ENCODE measurements at places on chromosomes 2 and 18. TPM values are rescaled to one million over a fixed set of nuclear protein-coding genes. Genes with fewer than 3 reads are reported as not detected.

IL36B gene
- not detected for total RNA-seq

DNA sequence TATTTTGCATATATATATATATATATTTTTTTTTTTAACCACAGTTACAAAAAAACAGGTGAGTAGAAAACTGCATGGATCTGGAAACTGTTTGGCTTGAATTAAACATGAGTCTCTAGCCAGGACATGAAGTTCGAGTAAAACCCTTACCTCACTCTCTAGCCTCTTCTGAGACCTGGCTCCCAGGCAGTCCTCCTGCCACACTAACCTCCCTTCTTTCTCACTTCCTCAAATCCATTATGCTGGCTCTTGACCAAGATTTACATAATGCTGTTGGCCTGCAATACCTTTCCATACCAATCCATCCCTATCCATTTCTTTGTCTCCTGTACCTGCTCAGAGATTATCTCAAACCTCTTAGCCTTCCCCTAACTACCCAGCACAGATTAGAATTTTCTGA lies 34.0 kb downstream of the PIGN start:
- DNase-seq = no peak

RTP5 gene
- not detected for total RNA-seq

DNA sequence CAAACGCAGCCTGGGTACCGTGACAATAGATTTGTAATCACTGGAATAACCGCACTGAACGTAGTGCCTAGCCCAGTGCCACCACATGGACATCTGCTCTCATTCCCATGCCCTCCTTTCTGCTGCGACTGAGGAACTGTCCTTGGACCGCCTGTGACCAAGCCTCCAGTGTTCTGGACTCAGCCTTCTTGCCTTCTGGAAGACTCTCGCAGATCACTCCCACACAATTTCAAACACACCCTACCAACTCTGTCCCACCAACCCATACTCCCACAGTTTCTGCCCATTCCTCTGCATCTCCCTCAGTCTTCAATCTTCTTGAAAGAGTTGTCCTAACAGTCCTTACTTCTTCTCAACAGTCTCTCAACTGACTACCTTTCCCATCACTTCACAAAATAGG lies 2.1 kb downstream of the RNF149 start:
- DNase-seq = no peak

DNA sequence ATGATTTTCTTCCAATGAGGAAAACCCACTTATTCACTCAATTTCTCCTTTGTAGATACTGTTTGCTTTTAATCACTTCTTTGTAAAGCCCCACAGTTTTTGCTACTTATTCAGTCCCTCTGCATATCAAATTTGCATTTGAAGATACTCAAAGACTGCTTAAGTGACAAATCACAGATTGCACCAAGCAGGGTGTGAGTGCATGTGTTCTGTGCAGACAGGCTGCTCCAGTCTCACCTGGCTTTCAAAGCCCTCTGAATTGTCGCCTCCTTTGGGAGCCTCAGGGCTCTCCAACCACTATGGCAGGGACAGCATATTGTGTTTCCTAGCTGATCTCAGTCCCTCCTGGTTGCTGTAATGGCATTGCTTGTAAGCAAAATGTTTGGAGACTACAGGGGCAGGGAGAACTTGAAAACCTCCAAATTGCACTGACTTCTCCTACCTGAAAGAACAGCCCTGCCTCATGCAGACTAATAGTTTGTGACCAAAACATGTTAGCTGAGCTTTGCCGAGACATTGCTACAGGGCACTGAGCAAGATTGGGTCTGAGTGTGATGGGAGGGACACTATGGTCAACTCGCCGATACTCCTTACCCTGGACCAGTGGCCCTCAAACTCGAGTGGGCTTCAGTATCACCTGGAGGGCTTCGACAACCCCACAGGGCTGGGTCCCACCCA lies 96.8 kb downstream of the POLE4 start:
- no peak for DNase-seq

CMPK2 gene
- 0.28 TPM for total RNA-seq

DNA sequence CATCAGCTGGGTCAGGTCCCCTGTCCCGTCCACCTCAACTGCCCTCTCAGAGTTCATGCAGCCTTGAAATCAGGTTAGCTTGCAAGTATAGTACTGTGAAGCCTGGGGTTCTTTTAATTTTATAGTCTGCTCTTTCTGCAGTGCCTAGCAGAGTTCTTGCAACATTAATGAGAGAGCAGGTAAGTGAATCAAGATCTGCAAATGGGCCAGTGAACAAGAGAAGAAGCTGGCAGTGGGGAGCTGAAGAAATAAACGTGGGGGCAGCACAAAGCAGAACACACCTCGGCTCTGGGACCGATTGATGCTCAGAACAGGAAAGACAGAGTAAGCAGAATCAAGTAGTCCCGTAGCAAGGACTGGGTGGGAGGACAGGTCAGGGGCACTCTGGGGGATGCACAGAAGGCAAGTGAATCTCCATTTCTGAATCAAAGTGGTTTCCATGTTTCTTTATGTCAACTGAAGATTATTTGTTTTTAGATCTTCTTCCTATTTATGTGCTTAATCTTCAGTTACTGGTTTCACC lies 675.5 kb downstream of the RNF144A start:
- no peak for DNase-seq

- no peak for DNase-seq
Measured at GRCh38 chr2:46407852-46408455, 71.4 kb upstream of the TMEM247 start.

DNA sequence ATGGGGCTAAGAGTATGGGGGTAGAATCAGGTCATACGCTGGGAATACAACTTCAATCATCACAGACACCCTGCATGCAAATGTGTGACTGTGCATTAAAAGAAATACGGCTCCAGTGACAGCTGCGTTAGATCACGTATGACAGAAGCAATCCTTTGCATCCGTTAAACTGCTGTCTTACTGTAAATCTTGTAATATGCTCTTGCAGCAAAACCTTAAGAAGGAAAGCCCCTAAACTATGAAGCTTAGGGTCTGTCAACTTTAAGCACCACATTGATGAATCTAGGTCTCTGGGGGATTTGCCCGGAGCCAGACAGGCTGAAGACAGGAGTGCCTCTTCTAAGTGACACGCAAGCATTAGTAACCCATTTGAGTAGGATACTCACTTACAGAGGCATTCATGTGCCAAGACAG lies 84.7 kb upstream of the EML6 start:
- peak; percentile 29 for DNase-seq

B3GNT7 gene
- total RNA-seq = under 0.01 TPM

DNA sequence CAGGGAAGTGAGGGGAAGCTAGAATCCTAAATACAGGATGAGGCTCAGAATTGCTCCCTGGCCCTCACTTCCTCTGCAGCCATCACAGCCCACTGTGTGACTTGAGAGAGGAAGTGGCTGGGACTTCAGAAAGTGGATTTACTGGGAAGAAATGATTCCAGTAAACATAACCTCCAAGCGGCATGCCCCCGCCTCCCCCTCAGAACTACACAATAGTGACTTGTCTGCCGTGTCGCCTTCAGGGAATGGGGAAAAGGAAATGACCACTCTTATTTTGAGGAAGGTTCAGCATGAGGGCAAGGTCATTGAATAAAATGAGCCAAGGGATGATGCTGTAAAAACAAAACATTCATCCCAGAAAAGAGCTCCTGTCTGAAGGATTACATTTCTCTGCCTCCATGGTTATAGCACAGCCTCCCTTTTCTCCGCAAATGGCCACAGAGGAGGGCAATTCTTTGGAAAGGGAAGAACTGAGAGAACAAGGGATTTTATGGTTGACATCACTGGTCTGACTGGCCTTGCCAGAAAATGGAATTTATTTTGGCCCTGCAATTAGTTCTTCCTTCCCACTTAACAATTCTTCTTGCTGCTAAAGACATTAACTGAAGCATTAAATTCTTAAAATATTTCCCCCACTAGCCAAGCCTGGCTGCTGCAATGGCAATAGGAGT lies 78.9 kb upstream of the DAPL1 start:
- DNase-seq = no peak

- DNase-seq = no peak
Measured at GRCh38 chr18:78770823-78771139, 208.8 kb upstream of the SALL3 start.

HJURP gene
- total RNA-seq = 22.6 TPM

DNA sequence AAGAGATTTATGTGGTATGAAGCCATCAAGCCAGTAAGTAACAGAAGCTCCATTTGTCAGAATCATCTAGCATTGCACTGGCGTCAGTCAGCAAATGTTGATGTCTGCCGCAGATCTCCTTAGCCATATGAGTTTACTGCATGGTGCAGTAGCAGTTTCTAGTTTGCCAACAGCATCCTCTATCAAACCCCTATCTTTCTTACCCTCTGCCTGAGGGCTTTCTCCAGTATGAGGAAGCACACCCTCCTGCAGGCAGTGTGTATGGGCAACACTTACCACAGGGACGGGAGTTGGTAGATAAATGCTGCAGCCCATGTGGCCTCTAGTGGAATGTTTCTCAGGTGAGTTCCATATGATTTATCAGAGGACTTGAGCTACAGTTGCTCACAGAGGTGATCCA lies 63.7 kb downstream of the EFEMP1 start:
- no peak for DNase-seq

E2F6 gene
- total RNA-seq = 10.9 TPM

DNA sequence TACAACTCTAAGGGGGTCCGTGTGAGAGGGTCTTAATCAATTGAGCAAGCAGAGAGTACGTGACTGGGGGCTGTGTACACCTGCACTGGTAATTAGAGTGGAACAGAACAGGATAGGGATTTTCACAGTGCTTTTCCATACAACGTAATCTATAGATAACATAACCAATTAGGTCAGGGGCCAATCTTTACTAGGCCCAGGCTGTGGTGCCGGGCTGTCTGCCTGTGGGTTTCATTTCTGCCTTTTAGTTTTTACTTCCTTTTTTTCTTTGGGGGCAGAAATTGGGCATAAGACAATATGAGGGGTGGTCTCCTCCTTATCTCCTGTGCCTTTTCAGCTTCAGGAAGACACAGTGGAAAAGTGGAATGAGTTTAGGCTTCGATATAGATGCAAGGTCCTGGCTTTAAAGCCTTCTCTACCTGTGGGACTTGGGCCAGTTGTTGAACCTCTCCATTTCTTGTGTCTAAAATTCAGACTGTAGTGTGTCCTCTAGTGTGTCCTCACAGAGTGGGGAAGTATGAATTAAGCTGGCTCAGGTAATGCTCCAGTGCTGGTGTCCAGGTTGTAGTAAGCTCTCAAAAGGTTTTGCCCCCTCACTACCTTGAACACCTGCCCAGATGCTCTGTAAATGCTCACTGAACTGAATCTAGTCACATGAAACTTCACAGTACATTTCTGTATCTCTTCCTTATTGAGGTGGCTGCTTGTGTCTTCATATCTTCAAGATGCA lies 422.8 kb downstream of the SETBP1 start:
- no peak for DNase-seq

TGFA gene
- not detected for total RNA-seq

EPB41L5 gene
- total RNA-seq = 11.4 TPM

GRCh38 chr2:115364093-115364492 lies 921.7 kb downstream of the DPP10 start:
- no peak for DNase-seq

ATIC gene
- 29.4 TPM for total RNA-seq

CROCC2 gene
- total RNA-seq = not detected

DNA sequence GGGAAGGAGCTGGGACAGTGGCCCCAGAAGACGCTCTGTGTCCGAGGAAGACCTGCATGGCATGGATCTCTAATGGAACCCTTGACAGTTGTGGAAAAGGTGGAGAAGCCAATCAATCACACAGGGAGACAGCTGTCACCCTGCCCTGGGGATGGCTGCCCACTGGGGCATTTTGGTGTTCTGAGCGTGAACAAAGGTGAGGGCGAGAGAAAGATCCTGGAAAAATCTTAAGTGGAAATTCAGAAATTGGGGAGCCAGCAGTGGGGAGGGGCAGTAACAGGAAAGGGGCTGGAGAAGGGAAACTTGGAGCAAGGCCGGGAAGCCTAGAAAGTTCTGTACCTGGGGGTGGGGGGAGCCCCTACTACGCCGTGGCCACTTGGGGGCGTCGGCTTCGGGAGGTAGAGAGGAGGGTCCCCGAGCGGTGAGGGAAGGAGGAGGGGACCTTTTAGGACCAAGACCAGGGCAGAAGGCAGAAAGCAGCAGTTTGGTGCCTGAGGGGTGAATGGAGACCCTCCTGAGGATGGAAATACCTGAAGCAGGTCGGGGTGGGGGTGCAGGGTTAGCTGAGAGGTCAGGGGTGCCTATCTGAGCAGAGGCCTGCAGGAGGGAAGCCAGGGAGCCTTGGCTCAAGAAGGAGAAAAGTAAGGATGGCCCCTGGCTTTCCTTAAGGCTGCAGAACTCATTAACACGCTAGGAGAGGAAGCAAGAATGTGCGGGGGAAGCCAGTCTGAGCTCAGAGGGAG lies 30.0 kb downstream of the NGEF start:
- no peak for DNase-seq

DSG1 gene
- total RNA-seq = not detected

DNA sequence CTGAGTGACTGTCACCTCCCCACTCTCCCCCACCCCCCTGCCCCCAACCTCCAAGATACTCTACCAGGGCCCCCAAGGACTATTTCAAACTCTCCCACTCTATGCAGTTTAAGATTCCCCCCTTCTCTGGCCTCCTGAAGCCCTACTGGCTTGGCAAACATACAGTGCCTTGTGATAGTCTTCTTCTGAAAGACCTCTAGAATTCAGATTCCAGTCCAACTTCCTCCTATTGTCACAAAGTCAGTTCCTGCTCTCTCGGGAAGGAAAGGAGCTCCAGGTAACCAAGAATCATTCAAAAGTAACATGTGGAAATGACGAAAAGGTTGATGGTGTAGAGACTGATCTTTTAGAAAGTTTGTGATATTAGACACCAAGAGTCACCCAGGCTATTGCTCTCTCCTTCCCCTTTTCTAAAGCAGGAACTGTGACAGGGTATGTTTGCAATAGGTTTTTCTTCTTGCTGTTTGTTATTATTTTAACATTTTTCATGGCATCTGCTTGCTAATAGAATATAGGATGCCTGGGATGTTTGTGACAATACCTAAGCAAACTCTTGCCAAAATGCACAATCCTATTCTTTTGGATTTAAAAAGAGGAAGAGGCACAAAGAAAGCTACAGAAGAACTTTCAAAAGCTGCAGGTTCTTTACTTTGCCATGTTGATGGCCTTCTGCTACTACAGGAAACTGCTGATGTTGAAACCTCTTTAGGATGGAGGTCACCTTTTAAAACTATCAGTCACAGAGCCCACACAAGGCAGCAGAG lies 93.5 kb upstream of the MGAT4A start:
- no peak for DNase-seq

HOXD13 gene
- not detected for total RNA-seq

- DNase-seq = peak; percentile 17
Measured at GRCh38 chr2:39975476-39976020, 196.5 kb upstream of the THUMPD2 start.

- no peak for DNase-seq
Measured at GRCh38 chr2:178199334-178199733, 5.0 kb downstream of the OSBPL6 start.

GRCh38 chr2:114192362-114192761 lies 250.1 kb upstream of the DPP10 start:
- peak; percentile 1 for DNase-seq

TSPYL6 gene
- total RNA-seq = not detected

VWA3B gene
- total RNA-seq = not detected
